Camera-type eye (tissue), 1 donor: ENCODE measurements at places on chromosomes 2 and 18. TPM values are rescaled to one million over a fixed set of nuclear protein-coding genes. Genes with fewer than 3 reads are reported as not detected.

Gene IL1R1
- total RNA-seq, result 19.4 TPM

Gene KCNG2
- 1.9 TPM for total RNA-seq

Gene PRSS56
- 9.6 TPM for total RNA-seq

Gene CPO
- total RNA-seq, result not detected

Gene LDLRAD4
- total RNA-seq, result 83.4 TPM
